CD4-positive, alpha-beta memory T cell (primary cell): ENCODE measurements at places on chromosomes 5 and 9. TPM values are rescaled to one million over a fixed set of nuclear protein-coding genes. Genes with fewer than 3 reads are reported as not detected.

ITK gene
- 141 TPM for polyA plus RNA-seq

SLC45A2 gene
- polyA plus RNA-seq = not detected

IFNA10 gene
- not detected for polyA plus RNA-seq

NAIP gene
- 2.7 TPM for polyA plus RNA-seq

GRXCR2 gene
- not detected for polyA plus RNA-seq

ZNG1F gene
- polyA plus RNA-seq = 3.8 TPM

SPINK5 gene
- not detected for polyA plus RNA-seq

CCDC180 gene
- 1.4 TPM for polyA plus RNA-seq

HSPB3 gene
- not detected for polyA plus RNA-seq

WDR38 gene
- not detected for polyA plus RNA-seq

SH3GL2 gene
- polyA plus RNA-seq = not detected

POLR1E gene
- 22.8 TPM for polyA plus RNA-seq

FAM200C gene
- 0.14 TPM for polyA plus RNA-seq

ZNF883 gene
- 1.7 TPM for polyA plus RNA-seq

NUTM2F gene
- polyA plus RNA-seq = not detected

FLT4 gene
- polyA plus RNA-seq = 1.2 TPM

CCT5 gene
- 203 TPM for polyA plus RNA-seq

LMX1B gene
- polyA plus RNA-seq = not detected

PRR16 gene
- not detected for polyA plus RNA-seq

SLC25A46 gene
- polyA plus RNA-seq = 39.9 TPM

LYSMD3 gene
- polyA plus RNA-seq = 11.7 TPM

FXN gene
- 50.5 TPM for polyA plus RNA-seq

MLANA gene
- not detected for polyA plus RNA-seq

SLC6A18 gene
- polyA plus RNA-seq = not detected

SLC6A3 gene
- polyA plus RNA-seq = not detected

SLC34A3 gene
- polyA plus RNA-seq = not detected

RAB3C gene
- not detected for polyA plus RNA-seq

DENND4C gene
- polyA plus RNA-seq = 29.4 TPM

S1PR3 gene
- polyA plus RNA-seq = not detected

LCN9 gene
- not detected for polyA plus RNA-seq

GADD45G gene
- 0.96 TPM for polyA plus RNA-seq

DEPDC1B gene
- 0.23 TPM for polyA plus RNA-seq

ENHO gene
- polyA plus RNA-seq = not detected

LCN1 gene
- polyA plus RNA-seq = not detected

IRX4 gene
- not detected for polyA plus RNA-seq

FAM169A gene
- polyA plus RNA-seq = 2.5 TPM

CER1 gene
- not detected for polyA plus RNA-seq

NIM1K gene
- 0.24 TPM for polyA plus RNA-seq

CDO1 gene
- polyA plus RNA-seq = not detected

KCNMB1 gene
- polyA plus RNA-seq = not detected

FOXI1 gene
- not detected for polyA plus RNA-seq

PRUNE2 gene
- not detected for polyA plus RNA-seq

SHISAL2B gene
- polyA plus RNA-seq = not detected

PCDHGC3 gene
- polyA plus RNA-seq = 0.14 TPM

ARHGEF37 gene
- not detected for polyA plus RNA-seq

RMND5B gene
- polyA plus RNA-seq = 23.4 TPM

SOHLH1 gene
- not detected for polyA plus RNA-seq
